ENCODE measurements at places on chromosomes 12 and 14.

DNA sequence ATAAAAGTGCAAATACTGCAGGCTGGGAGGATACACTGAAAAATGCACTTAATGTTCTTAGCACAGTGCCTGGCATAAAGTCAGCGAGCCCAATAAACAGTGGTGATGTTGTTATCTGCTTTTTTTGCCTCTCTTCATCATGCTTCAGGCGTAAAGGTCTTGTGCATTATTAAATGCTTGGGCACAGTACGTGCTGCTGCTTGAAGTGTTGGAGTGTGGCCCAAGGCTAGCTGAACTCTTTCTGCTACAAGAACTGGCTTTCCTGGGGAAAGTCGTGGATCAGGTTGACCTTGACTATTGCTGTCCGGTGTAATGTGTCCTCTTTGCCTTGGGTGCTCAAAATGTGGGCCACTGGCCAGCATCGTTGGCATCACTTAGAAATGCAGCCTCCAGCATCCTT lies 43.0 kb downstream of the SMOC1 start:
- no peak for DNase-seq

GRCh38 chr12:128844031-128844635 lies 9.1 kb upstream of the GLT1D1 start:
- no peak for DNase-seq

GRCh38 chr14:24952851-24953666 lies 96.9 kb downstream of the STXBP6 start:
- DNase-seq, result no peak

DNA sequence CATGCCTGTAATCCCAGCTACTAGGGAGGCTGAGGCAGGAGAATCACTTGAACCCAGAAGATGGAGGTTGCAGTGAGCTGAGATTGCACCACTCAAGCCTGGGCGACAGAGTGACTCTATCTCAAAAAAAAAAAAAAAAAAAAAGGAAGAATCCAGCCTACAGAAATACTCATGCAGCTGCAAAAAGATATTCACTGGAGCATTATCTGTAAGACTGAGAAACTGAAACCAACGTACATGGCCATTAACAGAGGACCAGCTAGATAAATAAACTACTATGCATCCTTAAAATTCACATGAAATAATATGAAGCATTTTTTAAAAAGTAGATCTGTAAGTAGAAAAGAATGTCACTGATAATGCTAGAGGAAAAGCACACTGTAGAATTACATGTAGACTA lies 3.5 kb downstream of the SLC7A7 start:
- no peak for DNase-seq

- DNase-seq, result no peak
These were observed 42.5 kb upstream of the MAP1LC3B2 start for GRCh38 chr12:116516657-116517056.

GRCh38 chr14:97641827-97642226 lies 844.6 kb downstream of the VRK1 start:
- no peak for DNase-seq

- DNase-seq, result no peak
These were observed 887.2 kb downstream of the NRXN3 start for GRCh38 chr14:79057333-79057732.

- no peak for DNase-seq
These were observed 57.6 kb upstream of the ATP2B1 start for GRCh38 chr12:89765959-89766824.

DNA sequence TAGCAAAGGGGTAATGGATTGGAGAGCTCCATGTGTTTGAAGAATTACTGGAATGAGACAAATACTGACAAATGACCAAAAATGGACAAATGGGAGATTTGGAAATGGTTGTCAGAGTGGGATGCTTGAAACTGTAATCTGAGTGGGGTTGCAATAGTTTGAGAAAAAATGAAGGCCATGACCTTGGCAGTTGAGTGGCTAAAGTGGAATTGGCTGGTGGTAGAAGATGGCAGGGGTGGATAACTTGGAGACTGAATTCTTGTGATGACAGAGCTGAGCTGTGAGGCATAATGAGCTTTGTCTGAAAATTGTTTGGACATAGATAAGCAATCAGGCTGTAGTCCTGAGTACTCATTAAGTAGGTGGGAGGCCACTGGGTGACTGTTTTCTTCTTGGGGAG lies 222.5 kb upstream of the PRICKLE1 start:
- no peak for DNase-seq

DNA sequence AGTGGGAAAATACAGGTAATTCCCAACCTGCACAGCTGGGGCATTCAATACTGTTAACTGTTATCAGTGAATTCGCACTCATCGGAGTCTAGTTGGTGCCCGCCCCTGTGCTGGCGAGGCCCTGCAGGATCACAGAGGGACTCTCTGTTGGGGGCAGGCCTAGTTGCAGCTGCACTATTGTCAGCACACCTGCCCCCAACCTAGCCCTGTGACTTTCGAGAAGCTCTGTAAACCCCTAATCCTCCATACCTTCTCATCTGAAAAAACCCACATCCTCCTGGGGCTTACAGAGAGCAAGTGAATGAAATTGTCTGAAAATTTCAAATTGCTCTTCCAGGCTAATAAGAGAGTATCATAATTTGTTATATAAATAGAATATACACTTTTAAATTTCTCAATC lies 132.2 kb upstream of the NUDT4 start:
- no peak for DNase-seq

DNA sequence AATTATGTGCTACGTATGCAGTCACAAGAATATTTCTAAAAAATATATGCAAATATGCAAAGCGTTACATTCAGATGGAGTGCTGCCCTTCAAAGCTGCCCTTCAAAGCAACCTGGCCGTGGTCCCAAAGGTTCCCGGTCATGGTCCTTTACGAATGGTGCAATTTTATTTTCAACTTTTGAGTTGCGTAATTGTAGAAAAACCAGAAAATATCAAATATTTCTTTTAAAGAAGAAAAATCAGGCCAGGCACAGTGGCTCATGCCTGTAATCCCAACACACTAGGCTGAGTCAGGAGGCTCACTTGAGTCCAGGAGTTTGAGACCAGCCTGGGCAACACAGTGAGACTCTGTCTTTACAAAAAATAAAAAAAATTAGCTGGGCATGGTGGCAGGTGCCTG lies 21.4 kb downstream of the CLSTN3 start:
- DNase-seq, result no peak

DNA sequence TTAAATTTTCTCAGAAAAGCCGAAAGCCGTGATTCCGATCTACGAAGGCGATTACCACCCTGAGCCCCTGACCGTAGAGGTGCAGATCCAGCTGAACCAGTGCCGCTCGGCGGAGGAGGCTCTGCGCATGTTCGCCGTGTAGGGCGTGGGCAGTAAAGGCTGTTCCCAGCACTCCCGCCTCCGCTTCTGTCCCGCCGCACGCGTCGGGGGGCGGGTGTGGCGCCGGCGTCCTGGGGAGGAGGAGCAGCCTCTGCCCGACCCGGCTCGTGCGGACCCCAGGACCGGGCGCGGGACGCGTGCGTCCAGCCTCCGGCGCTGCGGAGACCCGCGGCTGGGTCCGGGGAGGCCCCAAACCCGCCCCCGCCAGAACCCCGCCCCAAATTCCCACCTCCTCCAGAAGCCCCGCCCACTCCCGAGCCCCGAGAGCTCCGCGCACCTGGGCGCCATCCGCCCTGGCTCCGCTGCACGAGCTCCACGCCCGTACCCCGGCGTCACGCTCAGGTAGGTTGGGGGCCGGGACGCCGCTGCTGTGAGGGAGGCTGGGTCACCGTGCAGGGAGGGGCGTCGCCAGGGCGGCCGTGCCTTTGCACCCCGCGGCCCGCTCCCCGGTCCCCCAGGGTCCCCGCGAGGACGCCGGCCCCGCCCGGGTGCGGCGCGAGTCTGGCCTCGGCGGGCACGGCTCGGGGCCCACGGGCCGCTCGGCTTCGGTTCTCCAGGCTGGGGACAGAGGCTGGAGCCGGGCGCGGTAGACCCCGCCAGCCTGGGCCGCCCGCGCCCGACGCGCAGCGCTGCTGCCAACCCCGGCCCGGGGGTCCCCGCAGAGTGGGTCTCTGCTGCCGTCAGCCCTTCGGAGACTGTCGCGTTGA lies at the start of gene B3GNT4:
B3GNT4 (plus strand) TSS at position 409 of the 866 bp plus-strand sequence. CDS start 910 bp downstream, outside the sequence.
- DNase-seq, result peak; percentile 10

DNA sequence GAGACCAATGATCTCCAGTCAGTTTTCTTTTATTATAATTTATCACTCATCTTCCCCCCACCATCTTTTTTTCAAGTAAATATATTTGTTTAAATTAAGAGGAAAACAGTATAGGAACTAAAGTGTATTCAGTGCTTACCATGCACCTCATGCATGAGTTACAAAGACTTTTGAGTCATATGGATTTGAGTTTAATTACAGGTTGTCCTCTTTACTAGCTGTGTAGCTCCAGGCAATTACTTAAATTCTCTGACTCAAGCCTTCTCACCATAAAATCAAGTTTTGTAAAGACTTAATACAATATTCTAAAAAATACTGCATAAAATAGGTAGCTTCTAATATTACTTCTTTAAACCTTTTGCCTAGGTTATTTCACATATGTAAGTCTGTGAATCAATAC lies 251.3 kb downstream of the SLC16A7 start:
- DNase-seq, result no peak

DNA sequence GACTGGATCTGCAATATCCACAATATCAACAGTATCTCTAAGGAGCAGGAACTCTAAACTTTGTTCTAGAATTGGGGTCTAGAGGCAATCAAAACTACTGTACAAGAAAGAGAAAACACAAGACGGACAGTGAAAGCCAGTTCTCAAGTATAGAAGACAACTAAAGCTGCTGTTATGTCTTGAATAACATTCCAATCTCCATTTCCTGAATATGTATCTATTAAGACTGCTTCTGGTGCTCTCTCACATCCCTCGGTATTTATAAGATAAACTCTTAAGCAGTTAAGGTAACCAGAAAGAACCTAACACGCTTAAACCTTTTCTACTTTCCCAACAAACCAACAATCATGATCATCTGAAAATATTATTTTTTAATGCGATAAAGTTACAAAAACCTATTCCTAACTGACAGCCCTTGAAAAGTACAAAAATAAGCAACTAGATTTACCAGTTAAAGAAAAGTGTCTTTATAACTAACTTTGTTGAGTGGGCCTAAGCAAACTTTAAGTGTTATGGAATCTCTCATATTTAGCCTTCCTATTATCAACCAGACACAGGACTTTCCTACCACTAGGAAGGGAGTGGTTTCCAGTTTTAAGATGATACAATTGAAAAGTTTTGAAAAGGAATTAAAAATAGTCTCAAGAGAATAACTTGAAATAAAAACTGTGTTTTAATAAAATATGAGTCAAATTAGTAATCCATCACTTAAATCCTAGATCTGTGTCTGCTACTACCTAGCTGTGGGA lies 30.7 kb downstream of the NUMB start:
- no peak for DNase-seq

DNA sequence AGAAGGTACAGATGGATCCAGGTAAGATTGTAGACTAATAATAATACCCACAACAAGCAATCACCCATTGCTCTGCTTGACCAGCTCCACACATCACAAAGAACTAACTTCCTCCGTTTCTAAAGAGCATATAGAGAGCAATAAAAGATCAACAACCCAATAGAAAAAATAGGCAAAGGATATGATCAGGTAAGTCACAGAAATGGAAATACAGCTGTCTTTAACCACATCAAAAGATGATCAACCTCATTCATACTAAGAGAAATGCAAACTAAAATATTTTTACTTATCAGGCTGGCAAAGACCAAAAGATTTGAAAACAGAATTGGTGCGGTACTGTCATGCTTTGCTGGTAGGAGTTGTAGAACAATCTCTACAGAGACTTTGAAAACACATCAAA lies 8.9 kb downstream of the C2CD5 start:
- no peak for DNase-seq

DNA sequence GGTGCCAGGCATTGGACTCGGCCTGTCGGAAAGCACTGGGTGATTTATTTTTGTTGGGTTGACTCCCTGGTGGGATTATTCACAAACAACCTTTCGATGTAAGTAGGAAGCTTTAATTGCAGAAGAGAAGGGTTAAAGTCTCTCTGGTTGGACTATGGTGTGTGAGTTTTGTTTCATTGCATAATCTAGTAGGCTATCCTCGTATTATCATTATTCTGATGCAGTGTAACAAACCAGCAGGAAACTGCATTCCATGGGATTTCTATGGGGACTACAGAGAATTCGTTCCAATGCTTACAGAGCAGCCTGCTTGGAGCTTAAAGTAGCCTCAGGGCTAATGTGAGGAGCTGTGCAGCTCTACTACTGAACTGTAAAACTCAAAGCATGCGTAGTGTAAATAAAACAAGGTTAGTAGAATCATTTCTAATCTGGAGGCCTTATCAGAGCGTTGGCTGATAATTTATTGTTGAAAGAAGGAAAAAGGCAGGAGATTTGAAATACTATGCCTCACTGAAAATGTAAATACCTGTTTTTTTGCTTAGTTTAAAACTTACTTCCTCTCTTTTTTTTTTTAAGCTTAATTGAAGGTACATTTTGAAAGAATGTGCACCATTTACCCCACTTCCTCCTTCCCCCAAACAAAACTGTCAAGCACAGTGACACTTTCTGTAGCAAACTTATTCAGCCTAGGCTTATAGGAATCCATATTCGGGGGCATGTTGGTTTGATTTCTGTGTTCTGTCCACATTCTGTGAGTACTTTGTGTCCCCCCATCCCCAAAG lies 226.7 kb downstream of the NPAS3 start:
- DNase-seq, result no peak

DNA sequence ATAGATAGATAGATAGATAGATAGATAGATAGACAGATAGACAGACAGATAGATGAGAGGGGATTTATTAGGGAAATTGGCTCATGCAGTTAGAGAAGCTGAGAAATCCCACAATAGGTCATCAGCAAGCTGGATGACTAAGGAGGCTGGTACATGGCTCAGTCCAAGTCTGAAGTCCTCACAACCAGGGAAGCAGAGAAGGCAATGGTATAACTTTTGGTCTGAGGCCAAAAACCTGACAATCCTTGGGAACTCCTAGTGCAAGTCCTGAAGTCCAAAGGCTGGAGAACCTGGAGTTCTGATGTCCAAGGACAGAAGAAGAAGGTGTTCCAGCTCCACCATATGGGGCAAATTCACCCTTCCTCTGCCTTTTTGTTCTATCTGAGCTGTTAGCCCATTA lies 517.6 kb upstream of the ATP2B1 start:
- DNase-seq, result no peak

- DNase-seq, result no peak
These were observed 63.9 kb downstream of the NUAK1 start for GRCh38 chr12:106074706-106075392.

All from NCI-H187 treated with DMSO at 0.1 percent for 48 hours (cell line).